ENCODE measurements at places on chromosomes 12 and 14. TPM values are rescaled to one million over a fixed set of nuclear protein-coding genes. Genes with fewer than 3 reads are reported as not detected.

DNA sequence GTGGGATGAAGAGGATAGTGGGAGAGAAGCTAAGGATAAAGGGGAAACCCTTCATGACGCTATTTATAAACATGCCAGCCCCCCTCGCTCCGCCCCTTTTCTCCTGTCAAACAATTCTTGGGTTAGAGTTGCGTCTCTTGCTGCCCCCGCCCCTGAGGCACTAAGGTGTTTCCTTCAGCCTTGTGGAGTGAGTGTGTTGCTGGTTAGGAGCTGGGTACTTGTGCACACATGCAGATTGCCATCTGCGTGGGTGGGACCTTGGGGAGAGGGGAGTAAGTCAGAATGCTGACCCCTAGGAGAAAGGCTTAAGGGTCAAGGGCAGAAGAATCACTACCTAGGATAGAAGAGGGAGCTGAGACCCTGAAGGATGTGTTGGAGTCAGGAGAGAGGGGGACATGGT lies 5.4 kb downstream of the FOXJ2 start:
- DNase-seq = no peak

DNA sequence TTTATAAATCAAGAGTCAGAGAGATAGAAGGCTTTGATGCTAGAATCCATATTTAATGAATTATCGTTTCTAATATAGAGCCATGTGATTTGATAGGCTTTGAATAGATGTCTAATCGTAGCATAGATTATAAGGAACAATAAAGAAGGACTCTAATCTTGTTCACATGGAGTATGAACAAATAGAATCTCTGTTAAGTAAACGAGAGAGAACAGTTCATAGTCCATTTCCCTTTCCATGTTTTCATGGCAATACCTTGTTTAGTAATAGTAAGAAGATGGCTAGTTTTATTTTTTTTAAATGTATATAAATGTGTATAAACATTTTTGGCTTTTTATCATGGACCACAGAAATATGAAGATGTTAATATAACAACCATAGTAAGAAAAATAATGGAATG lies 32.3 kb upstream of the RAD51AP1 start:
- no peak for DNase-seq

GRCh38 chr14:101544550-101544949 lies 16.7 kb upstream of the DIO3 start:
- DNase-seq = no peak

GRCh38 chr12:67161322-67161918 lies 107.7 kb upstream of the CAND1 start:
- no peak for DNase-seq

The TMPRSS12 gene
- not detected for total RNA-seq
